ENCODE measurements at places on chromosomes 12 and 14. TPM values are rescaled to one million over a fixed set of nuclear protein-coding genes. Genes with fewer than 3 reads are reported as not detected.

The CCDC184 gene
- 0.43 TPM for total RNA-seq

The ABCC9 gene
- total RNA-seq = 10.7 TPM

The DTX1 gene
- not detected for total RNA-seq

The RTL1 gene
- not detected for total RNA-seq

The FAM186B gene
- 0.28 TPM for total RNA-seq

The SOX5 gene
- 6.1 TPM for total RNA-seq

The TAS2R42 gene
- not detected for total RNA-seq

The ADAM20 gene
- 1.3 TPM for total RNA-seq

The SLC17A8 gene
- total RNA-seq = not detected

The CSRP2 gene
- 25.5 TPM for total RNA-seq

The PHLDA1 gene
- 39.1 TPM for total RNA-seq

The PTGER2 gene
- 6.6 TPM for total RNA-seq
